ENCODE measurements at places on chromosomes 6 and 20.

GRCh38 chr20:51631011-51631950, 88.8 kb upstream of the NFATC2 start:
- DNase-seq, result no peak

DNA sequence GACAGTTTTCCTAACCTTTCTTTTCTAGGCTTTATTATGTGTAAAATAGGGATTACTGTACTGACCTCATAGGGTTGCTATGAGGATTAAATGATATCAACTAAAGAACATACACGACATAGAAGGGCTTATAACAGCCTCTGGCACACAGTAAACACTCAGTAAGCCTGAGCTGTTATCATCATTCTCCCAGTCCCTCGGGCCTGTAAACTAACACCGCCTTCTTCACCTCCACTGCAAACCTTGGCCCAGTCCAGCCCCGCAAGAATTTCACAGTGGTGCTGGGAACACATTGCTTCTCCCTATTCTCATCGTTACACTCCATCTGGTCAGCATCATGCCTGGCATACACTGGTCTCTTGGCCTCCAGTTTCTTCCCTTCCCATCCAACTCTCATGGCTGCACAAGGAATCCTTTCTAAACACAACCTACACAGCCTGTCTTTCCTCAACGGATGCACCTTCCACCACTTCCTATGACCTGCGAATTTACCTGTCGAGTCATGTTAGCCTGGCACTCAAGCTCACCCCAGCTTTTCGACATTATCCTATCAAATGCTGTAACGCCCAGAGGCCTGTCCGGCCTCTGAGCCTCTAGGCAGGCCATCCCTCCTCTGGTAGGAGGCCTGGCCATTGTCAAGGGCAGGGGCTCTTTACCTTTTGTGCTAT, 92.1 kb downstream of the FYN start:
- no peak for DNase-seq

DNA sequence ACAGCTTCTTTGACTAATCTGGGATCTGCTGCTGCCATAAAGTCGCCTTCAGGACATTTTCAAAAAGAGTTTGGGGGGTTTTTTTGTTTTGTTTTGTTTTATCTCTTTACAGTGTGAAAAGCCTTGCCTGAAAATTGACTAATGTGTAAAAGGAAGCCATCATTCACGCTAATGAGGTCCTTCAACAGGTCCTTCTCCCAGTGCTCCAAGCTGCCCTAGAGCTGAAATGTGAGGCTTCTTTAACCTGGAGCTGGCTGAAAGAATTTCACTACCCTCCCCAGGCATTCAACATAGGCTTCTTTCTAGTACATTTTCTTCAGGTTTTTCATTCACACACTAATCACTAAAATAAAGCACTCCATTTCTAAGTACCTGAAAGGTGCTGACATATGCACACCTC, 145.1 kb upstream of the PRDM1 start:
- DNase-seq, result no peak

GRCh38 chr6:47188588-47189021, 121.1 kb downstream of the TNFRSF21 start:
- DNase-seq, result no peak

DNA sequence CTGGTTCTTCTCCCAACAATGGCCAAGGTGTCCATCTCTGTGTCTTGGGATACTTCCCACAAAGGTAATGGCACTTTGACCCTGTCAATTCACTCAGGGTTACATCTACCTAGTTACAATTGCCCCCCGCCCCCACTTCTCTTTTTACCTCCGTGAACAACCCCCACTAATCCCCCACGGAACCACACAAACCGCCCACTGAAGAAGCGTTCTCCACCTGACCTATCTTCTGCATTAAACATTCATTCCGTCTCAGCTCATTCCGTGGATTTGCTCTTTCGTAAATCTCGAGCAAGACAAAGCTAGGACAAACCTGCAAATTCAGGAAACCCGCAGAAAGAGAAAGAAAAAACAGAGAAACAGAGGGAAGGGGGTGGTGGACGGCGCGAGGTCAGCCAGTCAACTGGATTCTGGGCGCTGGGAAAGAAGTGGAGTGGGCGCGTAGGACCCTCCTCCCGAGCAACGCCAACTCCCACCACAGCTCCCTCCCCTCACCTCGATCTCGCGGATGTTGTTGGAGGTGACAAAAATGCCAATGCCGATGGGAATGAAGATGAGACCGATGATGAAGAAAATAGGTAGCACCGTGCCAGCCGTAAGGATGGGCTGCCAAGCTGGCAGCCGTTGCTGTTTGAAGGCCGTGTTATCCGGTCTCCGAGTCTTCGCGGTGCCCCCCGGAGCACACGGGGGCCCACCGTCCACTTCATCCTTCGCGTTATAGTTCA, 523 bp downstream of the TMEM30A start:
- no peak for DNase-seq

DNA sequence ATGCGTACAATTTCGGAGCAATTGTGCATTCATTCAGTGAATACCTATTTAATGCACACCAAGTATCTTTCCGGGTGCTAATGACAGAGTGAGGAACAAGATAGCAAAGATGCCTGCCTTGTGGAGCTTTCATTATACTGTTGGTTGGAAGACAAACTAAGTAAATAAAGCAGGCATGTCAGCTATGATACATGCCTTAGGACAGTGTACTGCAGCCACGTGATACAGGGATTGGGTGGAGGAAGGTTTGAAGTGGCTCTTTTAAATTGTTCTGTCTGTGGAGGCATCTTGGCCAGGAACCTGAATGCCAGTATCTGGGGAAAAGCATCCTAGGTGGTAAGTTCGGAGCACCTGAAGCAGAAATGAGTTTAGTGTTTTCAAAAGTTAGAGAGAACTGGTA, 3.0 kb upstream of the OTOR start:
- DNase-seq, result no peak
